CD14-positive monocyte (primary cell): ENCODE measurements at places on chromosomes 11 and 22.

DNA sequence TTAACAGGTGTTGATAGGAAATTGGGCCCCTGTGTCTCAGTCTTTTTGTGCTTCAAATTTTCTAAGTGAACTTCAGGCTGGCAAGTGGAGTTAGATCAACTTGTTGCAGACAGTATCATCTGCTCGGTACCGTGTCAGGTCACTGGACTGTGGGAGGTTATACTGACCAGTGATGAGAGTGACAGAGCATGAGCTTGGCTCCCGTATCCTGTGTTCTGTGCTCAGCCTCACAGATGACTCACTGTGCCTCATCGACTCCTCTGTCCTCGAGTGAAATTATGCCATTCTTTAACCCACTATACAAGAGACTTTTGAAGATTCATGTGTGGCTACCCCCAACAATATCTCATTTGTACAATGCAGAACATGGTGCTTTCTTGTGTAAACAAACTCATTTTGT, 7.9 kb downstream of the GRAP2 start:
- DNase-seq = no peak

- DNase-seq = no peak
Observed at GRCh38 chr11:2780850-2781407, 81.1 kb upstream of the KCNQ1OT1 start.

- DNase-seq = no peak
Observed at GRCh38 chr11:102596578-102596977, 28.6 kb downstream of the MMP20 start.

GRCh38 chr11:104410336-104410735, 246.4 kb upstream of the PDGFD start:
- no peak for DNase-seq
